Hypothalamus (tissue), 51 donors: ENCODE measurements at places on chromosomes 11 and 22.

- no peak for DNase-seq
Measured at GRCh38 chr11:105537531-105537930, 72.3 kb upstream of the GRIA4 start.

GRCh38 chr11:79274636-79275331 is 166.0 kb downstream of the TENM4 start:
- DNase-seq, result no peak

GRCh38 chr11:47998733-47999359 is 18.5 kb downstream of the PTPRJ start:
- DNase-seq, result no peak

- no peak for DNase-seq
Measured at GRCh38 chr22:43263645-43264514, 76.9 kb upstream of the TTLL12 start.

- no peak for DNase-seq
Measured at GRCh38 chr11:22775248-22775647, 54.4 kb downstream of the SVIP start.
